ENCODE measurements at places on chromosomes 1 and 21.

GRCh38 chr1:223678841-223679240 lies 13.3 kb upstream of the CAPN8 start:
- DNase-seq, result no peak

GRCh38 chr1:34597877-34598514 lies 156.9 kb upstream of the GJB5 start:
- no peak for DNase-seq

DNA sequence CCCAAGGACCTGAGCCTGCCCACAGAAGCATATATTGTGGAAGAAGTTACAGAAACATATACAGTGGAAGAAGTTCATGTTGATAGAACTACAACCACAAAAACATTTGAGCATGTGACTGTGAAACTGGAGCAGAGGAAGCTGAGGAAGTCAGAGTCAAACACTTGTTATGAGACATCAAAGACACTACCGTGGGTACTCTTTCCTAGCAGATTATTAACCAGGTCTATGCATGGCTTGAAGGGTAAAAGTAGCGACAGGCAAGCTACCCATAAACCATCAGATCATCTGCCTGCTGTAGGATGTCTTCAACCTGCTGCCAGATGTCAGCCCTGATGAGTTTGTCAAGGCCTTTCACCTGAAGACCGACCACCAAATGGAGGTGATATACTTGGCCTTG lies 35.8 kb downstream of the IVNS1ABP start:
- peak; percentile 71 for DNase-seq

DNA sequence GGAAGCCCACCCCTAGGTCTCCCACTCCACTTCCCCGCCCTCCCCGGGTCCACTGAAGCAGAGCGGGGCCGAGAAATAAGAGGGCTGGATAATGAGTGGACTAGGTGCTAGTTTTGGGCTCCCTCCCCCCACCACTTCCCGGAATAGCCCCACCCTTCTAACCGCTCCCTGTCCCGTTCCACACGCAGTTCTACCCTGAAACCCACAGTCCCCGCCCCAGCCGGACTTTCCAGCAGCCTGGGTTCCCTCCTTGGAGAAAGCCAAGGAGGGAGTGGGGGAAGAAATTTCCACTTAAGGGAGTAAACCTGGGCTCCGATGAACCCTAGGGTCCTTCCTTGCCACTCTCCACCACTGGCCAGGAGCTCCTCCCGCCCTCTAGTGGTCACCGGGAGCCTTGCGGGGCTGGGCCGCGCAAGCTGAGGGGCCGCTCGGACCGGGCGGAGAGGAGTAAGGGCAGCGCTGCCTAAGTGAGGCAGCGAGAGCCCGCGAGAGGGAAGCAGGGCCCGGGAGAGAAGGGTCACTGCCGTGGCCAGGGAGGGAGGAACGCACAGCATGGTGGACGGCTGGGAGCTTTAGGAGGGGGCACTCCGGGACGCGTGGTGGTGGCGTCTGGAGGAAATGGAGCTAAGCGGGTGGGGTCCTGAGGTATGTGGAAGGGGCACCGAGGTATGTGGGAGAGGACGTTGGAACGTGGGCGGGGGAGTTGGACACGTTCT lies 14.3 kb downstream of the THBS3 start:
- peak; percentile 55 for DNase-seq

DNA sequence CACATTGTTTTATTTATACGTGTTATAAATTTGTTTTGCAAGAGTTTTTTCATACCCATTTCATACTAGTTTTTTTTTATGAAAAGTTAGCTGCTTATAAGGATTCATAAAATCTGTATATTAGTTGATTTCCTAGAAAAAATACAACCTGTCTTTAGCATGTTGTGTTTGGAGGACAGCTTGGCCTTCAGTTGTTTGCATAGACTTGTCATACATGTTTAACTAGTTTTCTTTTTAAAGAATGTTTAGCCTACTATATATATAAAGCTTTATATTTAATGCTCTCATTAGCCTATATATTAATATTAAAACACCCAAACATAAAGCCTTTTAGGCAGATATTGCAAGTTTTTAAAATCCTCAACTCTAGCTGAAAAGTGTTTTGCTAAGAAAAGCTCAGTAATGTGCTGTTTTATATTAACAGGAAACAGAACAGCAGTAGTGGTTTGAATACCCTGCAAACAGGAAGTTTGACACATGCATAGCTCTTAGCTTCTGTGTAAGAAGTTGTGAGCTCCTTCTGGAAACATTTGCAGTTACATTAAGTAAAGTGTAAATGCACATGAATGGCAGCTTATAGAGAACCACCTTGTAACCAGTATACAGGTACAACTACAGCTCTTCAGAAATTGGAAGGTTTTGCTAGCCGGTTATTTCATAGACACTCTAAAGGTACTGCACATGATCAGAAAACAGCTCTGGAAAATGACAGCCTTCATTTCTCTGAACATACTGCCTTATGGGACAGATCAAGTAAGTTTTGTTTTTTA lies at the start of gene PRKACB:
PRKACB (plus strand) TSS at position 476 of the 770 bp plus-strand sequence; CDS start at position 567, 91 bp downstream.
- peak; percentile 62 for DNase-seq

DNA sequence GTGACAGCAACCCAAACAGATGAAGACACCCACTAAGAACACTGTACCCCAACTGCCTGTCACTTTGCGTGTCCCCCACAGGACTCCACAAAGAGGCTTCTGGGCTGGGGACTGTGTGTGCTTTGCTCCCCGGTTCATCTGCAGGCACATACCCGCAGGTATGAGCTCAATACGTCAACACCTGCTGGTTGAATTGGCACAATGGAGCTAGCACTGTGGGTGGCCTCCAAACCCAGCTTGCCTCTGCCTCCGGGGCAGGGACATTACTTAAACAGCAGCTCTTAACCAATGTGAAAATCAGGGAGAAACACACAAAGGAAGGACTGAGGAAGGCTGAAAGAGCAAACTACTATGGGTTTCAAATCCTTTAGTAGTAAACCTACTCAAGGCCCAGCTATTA lies 140.2 kb upstream of the TIAM1 start:
- no peak for DNase-seq

DNA sequence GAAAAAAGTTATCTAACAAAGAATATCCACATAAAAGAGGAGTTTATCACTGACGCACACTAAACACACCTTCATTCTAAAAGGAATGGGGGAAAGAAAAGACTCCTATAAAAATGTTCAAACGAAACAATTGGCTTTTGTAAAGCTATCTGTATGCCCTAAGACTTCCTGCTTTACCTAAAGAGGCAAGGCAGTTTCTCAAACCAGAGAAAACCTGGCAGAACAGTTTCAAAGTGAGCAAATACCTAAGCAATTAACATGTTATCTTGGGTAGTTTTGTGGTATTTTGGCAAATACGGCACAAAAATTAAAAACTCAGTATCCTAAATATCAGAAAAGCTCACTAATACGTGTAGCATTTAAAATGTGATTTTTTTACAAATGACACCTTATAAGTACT lies 1.9 kb downstream of the PUM1 start:
- DNase-seq, result no peak

- DNase-seq, result no peak
Measured at GRCh38 chr1:16254263-16254928, 17.4 kb upstream of the CPLANE2 start.

DNA sequence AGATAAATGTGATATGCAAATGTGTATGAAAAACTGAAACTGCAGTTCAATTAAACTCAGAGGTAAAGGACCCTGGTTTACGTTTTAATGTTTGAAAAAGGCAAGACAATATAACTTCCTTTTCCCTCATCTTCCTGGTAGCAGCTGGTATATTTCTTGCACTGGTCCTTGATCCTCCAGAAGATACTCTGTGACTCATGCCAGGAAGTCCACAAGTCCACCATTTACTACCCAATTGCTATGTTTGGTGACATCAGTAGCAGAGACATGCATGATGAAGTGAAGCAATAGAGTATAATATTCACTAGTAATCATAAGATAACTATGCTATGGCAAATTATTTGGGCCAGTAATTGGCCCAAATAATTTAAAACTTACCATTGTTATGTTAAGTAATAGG lies 774.5 kb upstream of the NEGR1 start:
- no peak for DNase-seq

GRCh38 chr1:19310061-19310460 lies 1.9 kb downstream of the AKR7A2 start:
- DNase-seq, result no peak

GRCh38 chr1:98903261-98903660 lies 101.4 kb downstream of the PLPPR5 start:
- no peak for DNase-seq

DNA sequence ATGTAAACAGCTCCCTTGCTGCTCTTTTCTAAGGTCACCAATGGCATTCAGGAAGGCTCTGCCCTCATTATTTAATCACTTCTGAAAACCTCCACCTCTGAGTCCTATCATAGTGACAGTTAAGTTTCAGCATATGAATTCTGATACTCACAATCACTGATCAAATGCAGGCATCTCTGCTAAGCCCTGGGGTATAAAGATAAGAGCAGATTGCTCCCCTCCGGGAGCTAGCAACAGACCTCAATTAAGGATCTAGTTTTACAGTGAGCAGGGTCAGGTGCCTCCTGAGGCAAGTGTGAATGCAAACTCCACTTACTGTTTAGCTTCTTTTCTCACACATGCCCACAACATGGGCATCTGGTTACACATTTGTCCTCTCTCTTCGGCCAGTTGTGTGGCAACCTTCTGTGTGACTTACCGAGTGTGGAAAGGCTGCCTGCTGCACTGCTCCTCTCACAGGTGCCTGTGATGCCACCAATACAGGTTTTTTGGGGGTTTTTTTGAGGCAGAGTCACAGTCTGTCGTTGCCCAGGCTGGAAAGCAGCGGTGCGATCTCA lies 15.0 kb downstream of the IL10RB start:
- DNase-seq, result no peak

GRCh38 chr1:1136547-1137230 lies 20.8 kb upstream of the C1orf159 start:
- peak; percentile 8 for DNase-seq

DNA sequence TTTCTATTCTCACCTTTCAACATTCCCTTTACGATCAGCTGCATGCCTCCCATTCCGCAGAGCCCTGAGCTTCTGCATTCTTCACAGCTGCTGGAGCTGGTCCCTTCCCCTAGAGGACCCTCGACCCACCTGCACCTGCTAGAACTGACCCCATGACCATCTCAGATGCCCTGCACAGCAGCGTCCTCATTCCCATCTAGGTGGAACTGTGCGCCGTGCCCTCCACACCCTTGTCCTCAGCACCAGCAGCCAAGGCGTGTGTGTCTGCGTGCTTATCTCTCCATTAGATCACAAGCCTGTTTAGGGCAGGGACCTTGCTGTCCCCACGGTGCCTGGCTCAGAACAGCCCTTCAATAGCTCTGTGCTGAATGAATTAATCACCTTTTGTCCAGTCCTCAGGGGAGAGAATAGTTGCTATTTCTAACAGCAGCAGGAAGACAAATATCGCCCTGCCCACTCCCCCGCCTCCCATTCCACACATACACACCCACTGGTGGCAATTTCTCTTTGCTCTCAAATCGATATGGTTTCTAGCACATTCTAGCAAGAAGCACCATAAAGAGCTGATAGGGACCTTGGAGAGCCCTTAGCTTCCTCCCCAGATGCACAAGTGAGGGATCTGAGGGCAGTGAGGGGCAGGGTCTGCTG lies 61.7 kb downstream of the KCNN3 start:
- DNase-seq, result no peak

DNA sequence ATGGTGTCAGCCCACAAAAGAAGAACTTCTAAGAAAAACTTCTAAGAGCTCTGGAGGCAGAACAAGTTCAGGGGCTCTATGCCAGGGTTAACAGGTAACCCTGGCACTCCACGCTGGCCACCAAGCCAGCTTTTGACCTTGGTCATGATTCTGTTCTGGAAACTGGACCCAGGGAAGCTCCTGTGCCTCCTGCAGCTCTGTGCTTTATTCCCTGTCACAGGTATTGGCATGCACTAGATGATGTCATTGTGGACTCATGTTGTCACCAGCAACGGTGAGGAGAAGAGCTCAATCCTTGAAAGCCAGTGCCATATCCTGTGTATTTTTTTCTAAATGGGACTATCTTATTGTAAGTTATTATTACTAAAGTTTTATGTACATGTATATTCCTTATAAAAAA lies 56.7 kb upstream of the GCLM start:
- no peak for DNase-seq

GRCh38 chr1:226985239-226985838 lies 45.2 kb downstream of the COQ8A start:
- no peak for DNase-seq

GRCh38 chr1:89633800-89634625 lies 1.1 kb downstream of the LRRC8C start:
- DNase-seq, result peak; percentile 25

GRCh38 chr1:93137604-93138292 lies 42.5 kb downstream of the TMED5 start:
- DNase-seq, result no peak

GRCh38 chr1:228939001-228939691 lies 203.9 kb downstream of the RHOU start:
- DNase-seq, result no peak

DNA sequence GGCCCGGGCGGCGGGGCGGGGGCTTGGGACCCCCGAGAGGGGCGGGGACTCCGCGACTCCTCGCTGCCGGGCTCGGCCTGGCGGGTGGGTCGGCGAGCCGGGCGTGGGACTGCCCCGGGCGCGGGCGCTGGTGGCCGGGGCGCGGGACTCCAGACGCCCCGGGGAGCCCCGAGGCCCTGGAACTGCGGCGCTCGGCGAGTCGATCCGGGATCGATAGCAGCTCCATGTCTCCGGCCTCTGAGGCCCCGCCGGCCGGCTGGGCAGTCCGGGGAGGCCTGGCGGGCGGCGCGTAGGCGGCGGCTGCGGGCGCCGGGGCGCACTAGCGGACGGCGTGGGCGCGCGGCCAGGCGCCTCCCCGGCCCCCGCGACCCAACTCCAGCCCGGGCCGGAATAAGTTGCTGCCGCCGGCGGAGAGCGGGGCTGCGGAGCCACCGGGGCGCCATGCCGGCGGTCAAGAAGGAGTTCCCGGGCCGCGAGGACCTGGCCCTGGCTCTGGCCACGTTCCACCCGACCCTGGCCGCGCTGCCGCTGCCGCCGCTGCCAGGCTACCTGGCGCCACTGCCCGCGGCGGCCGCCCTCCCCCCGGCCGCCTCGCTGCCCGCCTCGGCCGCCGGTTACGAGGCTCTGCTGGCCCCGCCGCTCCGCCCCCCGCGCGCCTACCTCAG lies 400 bp downstream of the SAMD11 start:
- DNase-seq, result no peak

Measured in central memory CD4-positive, alpha-beta T cell (primary cell).